T-cell (primary cell): ENCODE measurements at places on chromosomes 3 and 15. TPM values are rescaled to one million over a fixed set of nuclear protein-coding genes. Genes with fewer than 3 reads are reported as not detected.
A peak's percentile ranks its signal among the peaks of the same experiment; 100 is the strongest.

GRCh38 chr3:54257125-54257720, 134.9 kb downstream of the CACNA2D3 start:
- H3K27ac ChIP-seq, result no peak overlapping the region
- no peaks in the 10 kb centered on the region for H3K36me3 ChIP-seq
- no peaks in the 10 kb centered on the region for H3K4me1 ChIP-seq
- DNase-seq, result no peak

DNA sequence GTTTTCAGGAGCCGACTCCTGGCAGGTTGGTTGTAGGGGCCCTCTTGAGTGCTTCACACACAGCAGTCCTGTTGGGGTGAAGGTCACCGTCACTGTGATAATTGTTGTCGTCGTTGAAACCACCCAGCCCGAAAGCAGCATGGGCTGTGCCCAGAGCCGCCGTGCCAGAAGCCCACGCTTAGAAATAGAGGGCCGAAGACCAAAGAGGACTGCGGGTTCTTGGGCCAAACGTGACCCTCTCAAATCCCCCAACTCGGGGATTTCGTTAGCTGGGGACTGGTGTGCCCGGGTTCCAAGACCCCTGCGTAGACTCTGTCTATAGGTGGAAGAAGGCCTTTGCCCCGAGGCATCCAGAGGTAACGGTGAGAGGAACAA, 7.5 kb upstream of the ADAMTS17 start:
- no peaks in the 10 kb centered on the region for H3K36me3 ChIP-seq
- H3K4me1 ChIP-seq, result peaks cover 13% of the 10 kb centered on the region
- DNase-seq, result no peak
- no peaks in the 10 kb centered on the region for H3K27me3 ChIP-seq
- H3K27ac ChIP-seq, result no peak overlapping the region

DNA sequence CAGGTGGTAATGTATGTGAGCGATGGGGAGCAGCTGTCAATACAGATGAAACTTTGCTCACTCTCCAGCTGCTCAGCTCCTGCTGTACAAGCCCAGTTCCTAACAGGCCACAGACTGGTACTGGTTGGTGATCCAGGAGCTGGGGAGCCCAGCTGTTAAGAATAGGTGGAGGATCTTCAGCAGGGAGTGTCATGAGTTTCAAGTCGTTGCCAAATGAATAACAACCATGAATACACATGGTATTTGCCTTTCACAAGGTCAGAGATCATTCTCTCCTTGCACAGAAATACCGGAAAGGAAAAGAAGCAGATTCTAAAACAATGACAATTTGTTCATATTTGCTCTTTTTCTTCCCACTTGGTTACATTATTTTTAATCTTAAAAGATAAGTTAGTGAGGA, 5.1 kb downstream of the PLSCR1 start:
- no peak overlapping the region for H3K27ac ChIP-seq
- H3K4me1 ChIP-seq, result peaks cover 13% of the 10 kb centered on the region
- no peak overlapping the region for H3K4me3 ChIP-seq

Gene PARP15
- 74.9 TPM for total RNA-seq

DNA sequence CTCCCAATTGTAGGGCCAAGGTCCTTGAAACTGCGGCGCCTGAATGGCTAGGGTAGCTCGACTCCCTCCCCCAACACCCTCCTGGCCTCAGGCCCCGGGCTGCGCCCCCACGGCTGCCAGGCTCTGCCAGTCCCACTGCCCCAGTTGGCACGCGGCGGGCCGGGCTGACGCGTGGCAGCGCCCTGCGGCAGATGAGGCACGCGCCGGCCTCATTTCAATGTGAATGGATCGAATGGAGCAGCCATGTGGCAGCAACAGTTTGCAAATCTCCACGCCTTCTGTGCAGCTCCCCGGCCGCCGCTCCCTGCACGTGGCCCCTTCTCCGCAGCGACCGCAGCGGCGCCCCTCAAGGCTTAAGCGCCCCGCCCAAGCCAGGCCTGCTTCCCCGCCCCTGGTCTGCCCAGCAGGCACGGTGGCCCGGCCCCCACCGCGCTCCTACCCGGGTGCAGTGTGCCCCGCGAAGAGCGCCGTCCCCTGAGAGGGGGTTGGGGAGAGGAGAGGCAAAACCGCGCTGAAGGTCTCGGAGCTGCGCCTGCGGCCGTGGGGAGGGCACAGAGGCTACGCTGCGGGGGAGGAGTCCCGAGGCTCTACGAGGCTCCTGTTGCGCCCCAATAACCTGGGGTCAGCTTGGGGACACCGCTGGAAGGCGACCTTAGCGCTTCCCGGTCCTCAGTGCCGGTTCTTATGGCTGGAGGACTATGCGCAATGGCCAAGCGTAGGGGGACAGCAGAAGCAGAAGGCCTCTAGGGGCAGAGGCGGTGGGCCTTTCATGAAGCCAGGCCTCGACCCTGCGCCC, 3.1 kb upstream of the DLL4 start:
- H3K4me3 ChIP-seq, result peak overlapping the region; percentile 3
- DNase-seq, result no peak
- peaks cover 58% of the 10 kb centered on the region for H3K4me1 ChIP-seq
- peaks cover 4% of the 10 kb centered on the region for H3K27me3 ChIP-seq
- no peaks in the 10 kb centered on the region for H3K36me3 ChIP-seq
